Stimulated activated CD4-positive, alpha-beta T cell treated with anti-CD3 and anti-CD28 coated beads, Interleukin-1b, Interleukin-23, amount 100 ng/mL, for 1 hour (primary cell): ENCODE measurements at places on chromosomes 5 and 9.

DNA sequence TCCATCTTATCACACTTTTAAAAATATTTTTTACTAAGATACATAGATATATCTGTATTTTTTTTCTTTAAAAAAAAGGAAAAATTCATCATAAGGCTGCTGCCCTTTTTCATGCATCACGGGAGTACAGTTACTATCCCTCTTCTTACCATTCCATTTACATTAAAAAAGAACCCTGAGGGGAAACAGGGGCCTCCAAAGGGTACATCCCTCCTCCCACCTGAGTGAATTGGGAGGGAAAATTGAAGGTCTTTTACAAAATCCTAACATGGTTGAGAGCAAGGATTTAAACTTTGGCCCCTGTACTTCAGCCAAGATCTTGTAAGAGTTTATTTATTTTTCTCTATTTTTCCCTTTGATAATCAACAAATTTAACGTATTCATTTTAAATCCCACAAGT, 319.2 kb downstream of the MLLT3 start:
- no peak for DNase-seq

- no peak for DNase-seq
Observed at GRCh38 chr9:15189481-15189880, 117.5 kb downstream of the TTC39B start.

GRCh38 chr5:96440185-96440538, 7.1 kb upstream of the PCSK1 start:
- no peak for DNase-seq

DNA sequence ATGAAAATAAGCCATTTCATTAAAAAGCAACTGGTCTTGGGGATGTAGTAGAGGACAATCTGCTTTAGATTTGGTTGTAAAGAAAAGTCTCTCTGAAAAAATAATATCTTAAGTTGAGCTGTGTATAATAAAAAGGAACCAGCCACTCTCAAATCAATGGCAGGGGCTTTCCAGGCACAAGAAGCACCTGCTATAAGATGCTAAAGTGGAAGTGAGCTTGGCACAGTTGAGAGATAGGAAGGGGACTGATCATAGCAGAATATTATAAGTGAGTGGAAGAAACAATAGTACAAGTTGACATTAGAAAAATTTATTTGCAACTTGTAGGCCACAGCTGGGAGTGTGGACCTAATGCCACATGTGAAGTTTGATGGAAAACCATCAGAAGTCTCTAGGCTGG, 28.1 kb upstream of the SPINK5 start:
- no peak for DNase-seq

GRCh38 chr5:17847286-17847685, 213.0 kb downstream of the TAF11L14 start:
- no peak for DNase-seq

- DNase-seq = no peak
Observed at GRCh38 chr5:152332716-152333460, 72.2 kb downstream of the NMUR2 start.

DNA sequence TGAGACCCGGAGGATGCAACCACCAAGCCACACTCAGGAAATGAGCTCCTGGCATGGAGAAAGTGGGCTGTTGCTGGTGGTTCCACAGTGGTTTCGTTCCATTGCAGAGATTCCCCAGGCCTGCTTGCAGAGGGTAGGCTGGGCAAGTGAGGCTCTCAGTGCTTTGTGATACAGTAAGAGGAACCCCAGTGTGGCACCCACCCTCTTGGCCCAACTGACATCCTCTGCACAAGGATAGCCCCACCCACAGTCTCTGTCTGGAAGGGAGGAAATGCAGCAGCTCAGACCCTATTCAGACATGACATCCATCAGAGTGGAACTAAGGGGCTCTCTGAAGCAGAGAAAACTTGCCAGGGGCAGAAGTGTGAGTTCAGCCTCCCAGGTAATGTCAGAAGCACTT, 69.6 kb upstream of the FSTL4 start:
- DNase-seq = no peak

GRCh38 chr9:97908705-97909104, 13.6 kb downstream of the TRMO start:
- no peak for DNase-seq
